Osteoblast (primary cell): ENCODE measurements at places on chromosomes 3 and 15.

GRCh38 chr3:143182866-143183664 lies 63.5 kb downstream of the CHST2 start:
- peak; percentile 9 for DNase-seq

GRCh38 chr15:95987886-95988573 lies 342.5 kb upstream of the NR2F2 start:
- DNase-seq = no peak

DNA sequence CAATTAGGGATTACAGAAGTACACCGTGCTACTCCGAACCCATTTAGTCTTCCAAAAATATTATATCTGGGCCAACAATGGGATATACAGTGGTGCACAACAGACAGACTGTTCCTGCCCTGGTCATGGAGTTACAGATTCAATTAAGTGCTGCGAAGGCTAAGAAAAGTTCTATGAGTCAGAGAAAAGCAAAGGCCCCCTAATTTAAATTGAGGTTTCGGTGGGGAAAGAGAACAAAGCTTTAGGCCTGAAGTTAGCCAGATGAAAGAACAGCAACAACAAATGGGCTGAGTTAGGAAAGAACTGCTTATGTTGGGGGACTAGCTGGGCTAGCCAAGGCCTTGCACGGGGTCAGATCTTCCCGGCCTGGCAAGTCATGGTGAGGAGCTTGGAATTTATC lies 131.8 kb downstream of the MDFIC2 start:
- no peak for DNase-seq

- no peak for DNase-seq
Measured at GRCh38 chr3:195999896-196000295, 82.0 kb downstream of the TFRC start.

- peak; percentile 75 for DNase-seq
Measured at GRCh38 chr3:38006445-38006995, 15.9 kb downstream of the VILL start.

- no peak for DNase-seq
Measured at GRCh38 chr3:29447946-29448627, 167.2 kb downstream of the RBMS3 start.

DNA sequence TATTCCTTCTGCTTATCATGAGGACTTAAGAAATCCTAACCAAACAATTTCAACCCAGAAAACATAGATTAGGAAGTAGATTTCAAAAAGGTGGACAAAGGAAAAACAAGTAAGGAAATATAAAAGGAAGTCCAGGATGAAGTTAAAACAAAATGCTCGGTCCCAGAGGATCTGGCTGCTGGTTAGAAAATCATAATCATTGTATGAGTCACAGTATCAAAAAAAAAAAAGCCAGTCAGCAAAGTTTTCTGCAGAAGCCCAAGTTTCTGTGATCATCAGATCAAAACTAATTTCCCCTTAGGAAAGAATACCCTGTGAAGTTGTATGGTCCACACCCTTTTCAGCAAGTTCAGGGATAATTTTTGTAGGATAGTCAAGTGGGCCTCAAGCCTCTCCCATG lies 43.0 kb upstream of the LRTM1 start:
- peak; percentile 71 for DNase-seq

GRCh38 chr3:158801201-158801600 lies 653 bp upstream of the MFSD1 start:
- DNase-seq = no peak

- no peak for DNase-seq
Measured at GRCh38 chr15:48644467-48644826, 1.1 kb downstream of the FBN1 start.

- no peak for DNase-seq
Measured at GRCh38 chr3:3301476-3301875, 122.0 kb upstream of the CRBN start.

- DNase-seq = no peak
Measured at GRCh38 chr15:28903555-28903954, 17.8 kb downstream of the APBA2 start.

DNA sequence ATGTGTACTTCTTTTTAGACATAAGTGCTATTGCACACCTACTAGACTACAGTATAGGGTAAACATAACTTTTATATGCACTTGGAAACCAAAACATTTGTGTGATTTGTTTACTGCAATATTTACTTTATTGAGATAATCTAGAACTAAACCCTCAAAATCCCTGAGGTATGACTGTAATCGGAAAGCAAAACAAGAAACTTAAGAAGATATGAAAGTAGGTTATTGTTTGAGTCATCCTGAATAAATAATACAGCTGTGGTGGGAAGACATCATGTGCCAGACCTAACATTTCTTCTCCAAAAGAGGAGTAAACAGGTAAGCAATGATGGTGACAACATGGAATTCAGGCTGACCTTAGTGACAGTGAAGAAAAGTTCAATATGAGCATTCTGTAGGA lies 765.5 kb downstream of the OTOL1 start:
- no peak for DNase-seq

DNA sequence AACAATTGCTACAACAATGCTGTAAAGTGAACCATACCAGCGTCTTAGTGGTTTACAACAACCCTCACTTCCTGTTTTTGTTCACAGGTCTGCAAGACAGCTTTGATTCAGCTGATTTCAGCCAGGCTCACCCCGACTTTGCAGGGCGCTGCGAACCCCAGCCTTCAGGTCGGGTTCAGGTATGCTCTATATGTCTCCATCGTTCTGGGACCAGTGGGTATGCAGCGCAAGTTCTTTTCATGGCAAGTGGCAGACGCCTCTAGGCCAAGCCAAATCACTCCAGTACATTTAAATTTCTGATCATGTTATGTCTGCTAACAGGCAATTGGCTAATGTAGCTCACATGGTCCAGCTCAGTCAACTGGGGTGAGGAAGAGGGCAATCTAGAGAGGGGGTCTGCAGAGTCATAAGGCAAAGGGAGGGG lies 52.4 kb upstream of the RGMA start:
- no peak for DNase-seq

- no peak for DNase-seq
Measured at GRCh38 chr3:190444006-190444405, 5.7 kb downstream of the TMEM207 start.

- DNase-seq = no peak
Measured at GRCh38 chr3:112424394-112424793, 74.9 kb downstream of the BTLA start.

GRCh38 chr3:39013921-39014509 lies 37.7 kb downstream of the SCN11A start:
- no peak for DNase-seq

DNA sequence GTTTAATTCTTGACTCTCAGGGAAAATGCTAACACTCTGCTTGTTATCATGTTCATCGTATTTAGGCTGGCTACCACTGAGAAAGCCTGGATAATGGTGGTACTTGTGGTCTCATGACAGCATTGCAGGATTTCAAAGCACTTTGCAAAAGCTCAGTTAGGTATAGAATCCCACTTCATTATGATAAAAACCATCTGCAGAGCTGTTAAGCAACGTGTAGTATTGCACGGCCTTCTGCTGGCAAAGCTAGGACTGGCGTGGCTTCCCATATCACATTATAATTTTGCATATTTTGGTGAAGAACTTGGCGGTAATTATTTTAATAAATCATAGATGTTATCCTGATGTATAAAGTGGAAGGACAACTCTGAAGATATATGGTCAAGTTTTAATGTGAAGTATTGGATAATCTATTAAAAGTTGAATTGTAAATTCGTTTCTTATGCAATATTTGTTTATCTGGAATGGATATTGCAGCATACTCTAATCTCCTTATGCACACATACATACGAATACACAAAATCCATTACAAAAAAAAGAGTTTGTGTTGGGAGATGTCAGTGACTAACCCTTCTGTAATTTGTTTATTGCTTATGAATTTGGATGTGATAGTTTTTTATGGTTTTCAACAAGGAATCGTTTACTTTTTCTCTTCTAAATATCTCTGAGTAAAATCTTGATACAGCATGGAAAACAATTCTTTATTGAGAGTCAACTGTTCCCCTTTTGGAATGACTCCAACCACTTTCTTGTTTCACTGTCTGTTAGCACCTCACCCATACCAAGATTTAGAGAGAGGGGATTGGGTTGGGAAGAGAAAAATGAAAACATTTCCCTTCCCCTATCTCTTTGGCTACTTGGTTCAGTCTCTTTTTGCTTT lies 9.2 kb downstream of the RAB8B start:
- no peak for DNase-seq
